K562 (cell line): ENCODE measurements at places on chromosomes 7 and 10.

DNA sequence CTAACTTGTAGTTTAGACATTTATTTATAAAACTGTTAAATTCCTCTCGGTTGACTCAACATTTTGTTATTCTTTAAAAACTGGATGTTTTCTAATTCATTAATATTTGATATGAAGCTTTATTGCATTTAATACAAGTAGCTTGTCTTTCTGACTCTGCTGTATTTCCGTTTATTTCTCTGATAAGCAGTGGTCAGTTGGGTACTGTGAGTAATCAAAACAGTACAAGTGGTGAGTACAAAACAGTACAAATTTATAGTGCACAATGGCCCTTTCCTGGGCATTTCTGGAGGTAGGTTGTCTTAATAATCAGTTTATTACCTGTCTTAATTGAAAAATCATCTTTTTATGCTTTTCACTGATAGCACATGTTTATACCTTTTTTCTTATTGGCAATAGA is 182.7 kb downstream of the CCSER2 start:
- no peak for DNase-seq

- no peak for DNase-seq
Measured at GRCh38 chr10:122213766-122214165, 57.3 kb upstream of the BTBD16 start.

DNA sequence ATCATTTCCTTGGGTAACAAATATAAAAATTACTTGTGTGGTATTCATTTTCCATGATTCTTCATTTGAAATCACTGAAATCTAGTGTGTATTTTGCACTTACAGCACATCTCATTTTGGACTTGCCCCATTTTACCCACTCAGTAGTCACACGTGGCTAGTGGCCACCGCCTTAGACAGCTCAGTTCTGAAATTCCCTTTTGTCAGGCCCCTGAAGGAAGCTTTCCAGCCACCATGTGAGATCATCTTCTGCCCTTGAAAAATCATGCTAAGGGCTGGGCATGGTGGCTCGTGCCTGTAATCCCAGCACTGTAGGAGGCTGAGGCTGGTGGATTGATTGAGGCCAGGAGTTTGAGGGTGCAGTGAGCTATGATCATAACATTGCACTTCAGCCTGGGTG is 79.3 kb downstream of the PLXDC2 start:
- no peak for DNase-seq

GRCh38 chr7:18212308-18212707 is 184.7 kb upstream of the PRPS1L1 start:
- no peak for DNase-seq

DNA sequence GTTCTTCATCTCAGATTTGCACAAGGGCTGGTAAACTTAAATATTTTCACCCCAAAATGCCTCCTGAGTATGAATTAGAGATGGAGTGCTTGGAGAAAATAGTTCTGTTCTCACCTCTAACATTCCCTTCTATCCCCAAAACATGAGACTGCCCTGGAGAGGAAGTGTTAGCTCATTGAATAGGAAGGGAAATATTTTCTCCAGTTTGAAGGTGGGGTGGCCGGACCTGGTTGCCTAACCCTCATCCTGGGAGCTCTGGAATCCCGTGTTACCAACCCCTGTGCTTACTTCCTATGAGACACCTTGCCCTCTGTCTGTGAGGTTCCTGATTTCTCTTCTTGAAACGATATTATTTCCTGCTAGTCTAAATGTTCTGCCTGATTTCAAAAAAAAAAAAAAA is 779 bp downstream of the IFIT2 start:
- no peak for DNase-seq

DNA sequence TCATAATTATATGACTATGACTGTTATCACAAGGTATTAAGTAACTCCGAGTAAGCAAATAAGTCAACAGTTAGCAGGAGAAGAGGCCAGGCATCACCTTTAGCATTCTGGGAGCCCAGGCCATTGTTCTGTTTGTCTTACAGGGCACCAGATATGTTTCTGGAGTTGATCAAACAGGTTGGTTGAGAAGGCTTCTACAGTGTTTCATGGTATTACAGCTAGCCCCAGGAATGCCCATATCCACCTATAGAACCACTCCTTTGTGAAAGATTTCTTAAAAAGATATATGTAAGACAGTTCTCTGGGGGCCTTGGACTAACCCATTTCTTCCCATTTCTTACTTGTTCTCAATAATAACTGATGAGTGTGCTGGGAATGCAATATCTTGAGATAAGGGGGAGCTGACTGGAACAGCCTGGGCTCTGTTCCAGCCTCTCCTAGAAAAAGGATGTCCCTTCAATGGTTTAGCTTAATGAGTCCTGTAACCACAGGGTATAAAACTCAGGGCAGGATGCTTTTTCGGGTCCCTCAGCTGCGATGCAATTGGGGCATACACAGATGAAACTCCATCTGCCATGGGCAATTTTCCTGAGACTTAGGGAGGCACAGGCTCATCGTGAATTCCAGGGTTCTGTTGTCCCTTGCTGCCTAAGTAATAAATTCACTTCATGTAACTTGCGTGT is 286.4 kb downstream of the BAMBI start:
- DNase-seq: no peak
